HEK293T (cell line): ENCODE measurements at places on chromosomes 2 and 18.

DNA sequence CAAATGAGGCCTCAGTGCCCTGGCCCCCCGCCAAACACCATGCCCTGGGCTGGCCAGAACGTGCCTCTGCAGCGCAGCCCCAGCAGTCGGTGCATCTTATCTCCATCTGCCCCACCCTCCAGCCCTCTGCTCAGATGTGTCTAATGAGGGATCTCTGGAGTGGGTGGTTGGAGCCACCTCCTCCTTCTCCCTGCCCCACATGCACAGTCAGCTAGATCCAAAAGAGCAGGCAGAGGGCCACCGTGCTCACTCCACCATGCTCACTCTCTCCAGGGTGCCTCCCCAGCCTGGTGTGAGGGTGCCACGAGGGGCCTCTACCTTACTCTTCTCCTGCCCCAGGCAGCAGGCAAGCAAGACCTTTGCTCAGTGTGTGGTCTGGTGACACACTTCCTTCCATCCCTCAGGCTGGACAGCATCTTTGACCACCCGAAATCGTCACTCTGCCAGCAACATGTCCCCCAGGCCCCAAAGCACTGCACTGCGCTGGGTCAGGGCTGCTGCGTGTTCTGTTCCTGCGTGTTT, 266.1 kb upstream of the HDAC4 start:
- no peak for DNase-seq

DNA sequence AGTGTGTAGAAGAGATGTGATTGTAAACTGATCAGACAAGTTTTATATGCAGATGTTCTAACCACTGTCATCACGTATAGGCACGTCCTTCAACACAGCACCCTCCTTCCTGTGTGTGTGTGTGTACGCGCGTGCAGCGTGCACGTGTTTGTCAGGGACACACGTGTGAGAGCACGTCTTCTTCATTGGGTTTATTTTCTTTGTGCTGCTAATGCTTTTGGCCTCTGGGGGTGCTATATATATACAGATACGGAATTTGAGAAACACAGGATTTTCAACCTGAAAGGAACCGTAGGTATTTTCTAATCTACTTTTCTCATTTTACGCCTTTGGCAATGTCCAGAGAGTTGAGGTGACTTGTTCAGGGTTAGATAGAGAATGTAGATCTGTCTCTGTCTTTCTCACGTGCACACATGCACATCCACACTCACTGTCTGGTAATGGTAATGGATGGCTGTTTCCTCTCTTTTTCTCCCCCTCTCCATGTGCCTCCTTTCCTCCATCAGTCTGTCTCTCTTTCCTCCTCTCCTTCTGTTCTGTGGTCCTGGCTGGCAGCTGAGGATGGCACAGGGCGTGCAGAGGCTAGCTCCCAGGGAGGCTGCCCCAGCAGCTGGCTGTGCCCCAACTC, 13.4 kb upstream of the CELF4 start:
- peak; percentile 66 for DNase-seq

GRCh38 chr18:2901423-2901985, 54.7 kb downstream of the EMILIN2 start:
- no peak for DNase-seq

- no peak for DNase-seq
These were observed 99.5 kb downstream of the MRO start for GRCh38 chr18:50720325-50720674.

GRCh38 chr2:238438856-238439849, 12.4 kb downstream of the ASB1 start:
- no peak for DNase-seq

DNA sequence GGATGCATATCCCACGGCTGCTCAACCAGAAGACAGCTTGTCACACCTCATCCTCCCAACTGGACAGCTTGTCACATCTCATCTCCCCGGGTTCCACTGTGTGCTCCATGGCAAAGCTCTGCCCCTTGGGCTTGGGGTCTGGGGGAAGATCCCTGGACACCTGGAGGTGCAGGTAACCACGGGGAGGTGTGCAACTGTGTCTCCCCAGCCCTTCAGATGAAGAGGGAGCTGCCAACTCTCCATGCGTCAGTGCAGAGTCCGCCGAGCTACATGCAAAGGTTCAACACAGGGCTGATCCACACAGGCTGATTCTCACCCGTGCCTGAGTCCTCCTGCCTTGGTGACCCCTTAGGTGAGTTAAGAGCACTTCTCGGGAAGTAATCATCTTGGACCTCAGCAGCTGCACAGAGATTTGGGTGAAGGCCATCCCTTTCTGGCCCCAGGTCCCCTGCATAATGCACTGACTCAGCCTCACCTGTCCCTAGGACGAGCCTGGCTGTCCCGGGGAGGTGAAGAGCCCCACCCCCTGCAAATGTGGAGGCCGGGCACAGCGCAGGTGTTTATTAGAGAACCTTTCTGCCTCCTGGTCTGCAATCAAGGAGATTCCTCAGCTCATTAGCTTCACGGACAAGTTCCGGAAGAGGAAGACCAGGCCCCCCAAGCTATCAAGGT, 157.9 kb downstream of the PXDN start:
- DNase-seq: no peak
